A549 treated with AZD2906 at 1 μM for 4 hours (cell line): ENCODE measurements at places on chromosomes 2 and 18. TPM values are rescaled to one million over a fixed set of nuclear protein-coding genes. Genes with fewer than 3 reads are reported as not detected.

UGT1A4 gene
- total RNA-seq: 0.06 to 0.11 TPM (median 0.06 TPM) in 3 of 5 replicates, not detected in the others

GKN2 gene
- 1.9 to 3.2 TPM (median 2.5 TPM) in 5 replicates for total RNA-seq

TRIM43 gene
- total RNA-seq: 0.07 to 0.23 TPM (median 0.09 TPM) in 4 of 5 replicates, not detected in the other

IL37 gene
- total RNA-seq: not detected in 5 replicates

TMEM169 gene
- 0.22 to 0.37 TPM (median 0.29 TPM) in 5 replicates for total RNA-seq

ST8SIA5 gene
- total RNA-seq: 0.07 TPM in 1 of 5 replicates, not detected in the others

GPBAR1 gene
- 0.24 to 0.54 TPM (median 0.40 TPM) in 5 replicates for total RNA-seq

CHRNG gene
- not detected in 5 replicates for total RNA-seq

EPG5 gene
- 3.7 to 4.5 TPM (median 3.9 TPM) in 5 replicates for total RNA-seq

RNF125 gene
- total RNA-seq: 0.22 to 0.31 TPM (median 0.27 TPM) in 5 replicates
